ENCODE measurements at places on chromosomes 6 and 20.

- DNase-seq: no peak
Measured at GRCh38 chr6:20447157-20447556, 45.5 kb downstream of the E2F3 start.

DNA sequence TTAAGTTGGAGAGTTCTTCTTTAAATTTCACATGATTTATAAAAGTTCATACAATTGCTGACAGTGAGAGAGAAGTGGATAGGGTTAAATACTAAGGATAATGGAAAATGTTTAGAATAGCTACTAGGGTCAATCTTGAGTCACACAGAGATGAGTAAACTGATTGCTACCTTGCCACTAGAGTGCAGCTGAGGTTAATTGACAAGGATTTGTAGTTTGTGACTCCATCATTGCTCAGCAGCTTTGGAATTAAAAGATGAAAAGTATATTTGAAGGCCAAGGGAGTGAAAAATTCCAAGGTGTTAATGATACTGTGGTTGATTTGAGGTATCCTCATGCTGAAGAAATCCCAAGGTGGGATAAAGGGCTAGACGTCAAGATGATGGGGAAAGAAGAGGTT is 524.0 kb downstream of the UTRN start:
- no peak for DNase-seq

DNA sequence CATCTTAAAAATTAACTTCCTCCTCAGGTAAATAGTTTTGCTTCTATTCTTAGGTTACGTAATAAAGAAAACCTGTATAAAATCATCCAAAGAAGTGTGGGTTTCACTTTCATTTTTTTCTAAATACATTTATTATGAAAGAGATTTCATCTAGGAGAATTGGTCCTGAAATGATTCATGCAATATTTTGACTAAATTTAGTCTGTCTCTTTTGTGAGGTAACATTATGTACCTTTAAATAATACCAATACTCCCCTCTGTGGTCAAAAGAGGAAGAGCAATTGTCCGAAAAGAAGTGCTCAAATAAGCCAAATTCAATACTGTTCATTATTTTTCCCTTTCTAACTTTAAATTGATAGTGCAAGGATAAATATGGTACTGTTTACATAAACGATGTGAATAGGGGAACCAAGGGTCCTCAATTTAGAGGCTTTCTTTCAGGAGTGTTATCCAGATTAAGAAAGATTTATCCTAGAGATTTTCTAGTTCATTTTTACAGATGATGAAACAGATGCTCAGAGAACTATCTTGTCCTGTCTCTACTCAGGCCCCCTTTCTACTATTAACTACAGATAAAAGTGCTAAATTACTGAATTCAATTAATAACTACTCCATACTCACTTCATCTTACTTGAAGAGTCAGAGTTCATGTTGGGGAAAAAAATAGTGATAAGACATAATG is 26.2 kb downstream of the CYP39A1 start:
- no peak for DNase-seq

DNA sequence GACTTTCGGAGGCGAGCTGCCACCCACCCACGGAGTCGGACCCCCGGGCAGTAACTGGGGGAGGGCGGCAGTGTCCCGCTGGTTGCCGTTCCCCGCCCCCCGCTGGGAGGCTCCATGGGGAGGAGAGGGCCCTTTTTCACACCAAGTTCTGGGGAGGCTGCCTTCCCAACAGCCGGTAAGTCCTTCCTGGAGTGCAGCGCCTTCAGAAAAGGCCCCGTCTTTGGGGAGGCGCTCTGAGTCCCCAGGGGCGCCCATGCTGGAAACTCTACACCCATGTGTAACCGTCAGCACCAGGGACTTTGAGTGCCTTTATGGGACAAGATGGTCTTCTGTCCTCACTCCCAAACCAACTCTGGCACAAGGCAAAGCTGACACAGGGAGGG is 430 bp upstream of the SOX18 start:
- DNase-seq: no peak

- DNase-seq: no peak
Measured at GRCh38 chr6:1832358-1832757, 222.6 kb downstream of the FOXC1 start.

GRCh38 chr6:137230956-137231555 is 11.9 kb upstream of the IFNGR1 start:
- DNase-seq: no peak

Measured in type B pancreatic cell (in vitro differentiated cells).